ENCODE measurements at places on chromosomes 13 and 19.

- DNase-seq = peak; percentile 7
Observed at GRCh38 chr13:72437458-72437857, 290.0 kb downstream of the MZT1 start.

DNA sequence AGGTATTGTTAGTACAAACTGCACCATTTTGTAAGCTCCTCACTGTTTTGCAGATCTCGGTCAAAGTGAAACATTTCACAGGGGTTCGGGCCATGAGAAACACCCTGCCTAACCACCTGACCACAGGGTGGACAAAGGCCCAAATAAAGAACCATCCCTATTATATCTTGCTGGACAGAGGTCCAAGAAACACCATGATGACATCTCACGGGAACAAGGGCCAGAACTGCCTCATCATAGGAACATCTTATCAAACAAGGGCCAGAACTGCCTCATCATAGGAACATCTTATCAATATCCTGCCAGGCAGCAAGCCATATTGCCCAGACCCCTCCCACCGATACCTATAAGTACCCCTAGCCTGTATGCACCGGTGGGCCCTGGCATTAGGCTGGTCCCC is 99.7 kb downstream of the PCDH9 start:
- DNase-seq = no peak

GRCh38 chr19:50402544-50403301 is 16.0 kb upstream of the SPIB start:
- DNase-seq = no peak

DNA sequence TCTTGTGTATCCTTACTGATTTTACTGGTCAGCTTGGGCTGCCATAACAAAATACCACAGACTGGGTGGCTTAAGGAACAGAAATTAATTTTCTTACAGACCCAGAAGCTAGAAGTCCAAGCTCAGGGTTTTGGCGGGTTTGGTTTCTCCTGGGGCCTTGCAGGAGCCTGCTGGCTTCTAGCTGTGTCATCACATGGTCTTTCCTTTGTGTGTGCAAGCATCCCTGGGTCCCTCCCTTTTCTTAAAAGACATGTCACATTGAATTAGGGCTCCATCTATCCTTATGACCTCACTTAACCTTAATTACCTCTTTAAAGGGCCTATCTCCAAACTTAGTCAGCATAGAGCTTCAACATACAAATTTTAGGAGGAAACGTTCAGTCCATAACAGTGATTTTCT is 23.4 kb downstream of the UBAC2 start:
- peak; percentile 62 for DNase-seq

Data from SJSA1 (cell line).